Fibroblast of gingiva (primary cell): ENCODE measurements at places on chromosomes 13 and 19.

GRCh38 chr19:57512845-57513244, 13.1 kb downstream of the ZNF773 start:
- DNase-seq = peak; percentile 16

- peak; percentile 70 for DNase-seq
Observed at GRCh38 chr13:42181381-42181953, 90.5 kb upstream of the AKAP11 start.

GRCh38 chr13:61246351-61246750, 169.3 kb downstream of the PCDH20 start:
- no peak for DNase-seq

DNA sequence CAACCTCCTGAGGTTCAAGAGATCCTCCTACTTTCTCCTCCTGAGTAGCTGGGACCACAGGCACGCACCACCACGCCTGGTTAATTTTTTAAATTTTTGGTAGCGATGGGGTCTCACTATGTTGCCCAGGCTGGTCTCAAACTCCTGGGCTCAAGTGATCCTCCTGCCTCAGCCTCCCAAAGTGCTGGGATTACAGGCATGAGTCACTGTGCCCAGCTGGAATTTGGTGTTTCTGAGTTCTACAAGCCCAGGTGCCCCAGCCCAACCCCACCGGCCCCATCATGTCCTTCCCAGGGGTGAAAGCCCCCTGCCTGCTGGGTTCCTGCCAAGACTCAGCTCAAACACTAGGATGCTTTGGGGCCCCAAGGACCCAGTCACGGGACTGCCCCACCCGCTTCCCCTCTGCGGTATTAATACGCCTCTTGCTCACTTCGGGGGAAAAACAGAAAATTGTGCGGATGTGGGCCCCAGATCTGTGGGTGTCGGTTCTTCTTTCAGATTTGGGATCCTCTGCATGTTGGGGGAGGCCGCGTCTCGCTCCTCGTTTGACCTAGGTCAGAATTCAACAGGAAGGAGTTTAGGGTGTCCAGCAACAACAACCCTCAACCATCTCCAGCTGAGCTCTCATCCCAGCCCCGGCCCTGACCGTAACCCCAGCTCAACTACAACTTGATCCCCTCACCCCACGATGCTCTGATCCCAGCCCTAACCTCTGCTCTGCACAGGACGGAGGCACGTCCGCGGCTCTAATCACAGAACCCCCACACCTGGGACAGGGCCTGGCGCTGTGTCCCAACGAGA, 3.7 kb upstream of the FCER2 start:
- no peak for DNase-seq

GRCh38 chr19:35170359-35171061, 16.0 kb downstream of the FXYD5 start:
- DNase-seq = no peak

DNA sequence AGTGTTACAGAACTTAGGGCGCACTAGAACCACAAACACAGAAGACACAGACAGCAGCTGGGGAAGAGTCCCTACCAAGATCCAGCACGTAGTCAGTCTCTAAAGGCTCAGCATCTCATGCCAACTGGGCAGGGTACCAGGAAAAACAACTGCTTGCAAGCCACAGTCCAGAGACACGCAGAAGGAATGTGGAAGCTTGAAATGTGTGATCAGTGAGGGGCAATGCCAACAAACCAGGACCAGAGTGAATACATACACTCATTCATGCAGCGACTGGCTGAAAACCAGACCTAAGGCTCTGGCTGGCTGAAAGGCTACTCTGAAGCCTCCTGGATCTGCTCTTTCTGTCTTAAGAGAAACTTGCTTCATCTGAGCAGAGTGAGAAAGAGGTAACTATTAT, 1484.8 kb downstream of the EFNB2 start:
- DNase-seq = no peak
